CMK (cell line): ENCODE measurements at places on chromosomes 6 and 20.

- DNase-seq = no peak
Observed at GRCh38 chr20:52497731-52498130, 306.2 kb upstream of the ZFP64 start.

DNA sequence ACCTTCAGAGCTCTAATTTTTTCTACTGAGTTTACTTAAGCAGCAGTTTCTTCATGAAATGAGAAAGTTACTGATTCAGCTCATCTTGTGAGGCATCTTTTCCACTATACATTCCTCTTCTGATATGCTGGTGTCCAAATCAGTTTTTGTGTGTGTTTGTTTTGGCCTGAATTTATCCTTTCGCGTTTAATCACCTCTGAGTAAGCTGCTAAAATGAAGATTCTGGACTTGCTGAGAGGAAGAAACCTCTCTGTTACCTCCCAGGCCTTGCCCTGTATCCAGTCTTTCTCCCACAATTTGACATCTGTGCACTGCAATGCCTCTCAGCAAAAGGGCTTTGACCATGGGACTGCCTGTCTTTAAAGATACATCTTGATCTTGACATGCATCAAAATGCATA is 536.2 kb upstream of the NRSN1 start:
- no peak for DNase-seq

DNA sequence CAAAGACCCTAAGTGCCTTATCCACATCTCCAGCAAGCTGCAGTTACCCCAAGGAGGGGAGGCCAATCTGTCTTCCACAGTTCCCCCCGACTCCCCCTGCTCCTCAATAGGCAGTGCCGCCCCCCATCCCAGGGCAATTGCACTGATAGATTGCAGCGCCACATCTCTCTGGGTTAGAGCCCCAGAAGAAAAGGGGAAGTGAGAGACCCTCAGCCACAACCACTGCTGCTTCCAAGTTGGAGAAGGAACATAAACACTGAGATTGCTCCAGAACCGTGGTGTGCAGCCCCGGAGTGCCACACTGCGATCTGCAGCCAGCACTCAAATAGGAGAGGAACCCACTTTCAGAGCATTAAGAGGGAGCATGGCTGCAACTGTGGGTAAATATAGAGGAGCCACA is 101.5 kb downstream of the RWDD2A start:
- no peak for DNase-seq

GRCh38 chr6:170229851-170230519 is 60.9 kb downstream of the DLL1 start:
- DNase-seq = no peak
